Amygdala (tissue), 56 donors: ENCODE measurements at places on chromosomes 2 and 18.

DNA sequence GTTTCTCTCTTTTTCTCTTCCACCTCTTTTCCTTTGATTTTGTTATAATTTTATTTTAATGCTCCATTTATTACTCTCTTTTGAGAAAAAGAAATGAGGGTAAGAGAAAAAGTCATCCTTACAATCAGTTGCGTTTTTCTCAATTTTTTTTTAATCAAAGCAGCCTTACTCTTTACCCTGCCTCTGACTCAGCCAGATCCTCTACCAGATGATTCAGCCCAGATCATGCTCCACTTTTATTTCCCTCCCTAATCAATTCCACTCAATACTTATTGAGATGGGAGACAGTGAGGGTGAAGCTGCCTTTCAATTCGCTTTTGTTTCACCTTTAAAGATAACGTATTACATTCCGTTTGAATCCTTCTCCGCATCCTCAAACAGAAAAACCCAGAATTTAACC lies 337.9 kb downstream of the SATB2 start:
- DNase-seq = no peak

- DNase-seq = no peak
Measured at GRCh38 chr2:177298191-177298590, 33.7 kb upstream of the NFE2L2 start.

GRCh38 chr2:234754126-234754525 lies 197.7 kb upstream of the SH3BP4 start:
- no peak for DNase-seq

- no peak for DNase-seq
Measured at GRCh38 chr2:181104512-181105115, 124.2 kb downstream of the UBE2E3 start.
